ENCODE measurements at places on chromosomes 12 and 14.

DNA sequence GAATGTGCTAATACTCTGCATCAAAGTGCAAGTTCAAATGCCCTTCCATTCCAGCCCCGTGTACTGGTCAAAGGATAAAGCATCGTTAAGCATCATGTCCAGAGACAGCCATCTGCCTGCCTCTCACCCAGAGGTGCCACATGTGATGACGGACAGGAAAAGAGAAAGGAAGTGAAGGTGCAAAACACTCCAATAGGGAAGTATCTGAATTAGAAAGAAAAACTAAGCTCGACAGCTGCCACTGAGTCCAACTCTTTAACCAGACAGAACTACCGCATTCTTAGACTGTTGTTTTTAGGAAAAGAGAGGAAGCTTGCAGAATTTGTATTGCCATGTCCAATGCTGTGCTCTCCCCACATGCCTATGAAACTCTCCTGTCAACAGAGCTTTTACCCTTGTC is 465.0 kb upstream of the SOX5 start:
- no peak for DNase-seq

DNA sequence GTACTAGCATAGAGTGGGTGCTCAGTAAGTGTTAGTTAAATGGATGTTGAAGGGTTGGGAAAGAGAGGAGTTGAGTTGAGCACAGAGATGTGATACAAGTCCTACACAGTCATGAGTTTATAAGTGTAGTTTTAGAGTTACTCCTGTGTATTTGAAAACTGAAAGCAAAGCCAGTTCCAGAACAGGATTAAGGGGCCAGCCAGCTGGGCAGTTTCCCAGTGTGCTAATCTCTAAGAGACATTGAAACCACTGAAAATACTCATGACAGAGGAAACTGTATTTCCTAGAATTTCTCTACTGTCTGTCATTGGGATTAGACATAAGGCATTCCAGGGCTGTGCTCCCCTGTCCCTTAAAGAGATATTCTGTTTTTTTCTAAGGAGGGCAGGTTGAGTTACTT is 101.0 kb downstream of the DERA start:
- no peak for DNase-seq

GRCh38 chr12:54337280-54337842 is 12.4 kb downstream of the COPZ1 start:
- no peak for DNase-seq

DNA sequence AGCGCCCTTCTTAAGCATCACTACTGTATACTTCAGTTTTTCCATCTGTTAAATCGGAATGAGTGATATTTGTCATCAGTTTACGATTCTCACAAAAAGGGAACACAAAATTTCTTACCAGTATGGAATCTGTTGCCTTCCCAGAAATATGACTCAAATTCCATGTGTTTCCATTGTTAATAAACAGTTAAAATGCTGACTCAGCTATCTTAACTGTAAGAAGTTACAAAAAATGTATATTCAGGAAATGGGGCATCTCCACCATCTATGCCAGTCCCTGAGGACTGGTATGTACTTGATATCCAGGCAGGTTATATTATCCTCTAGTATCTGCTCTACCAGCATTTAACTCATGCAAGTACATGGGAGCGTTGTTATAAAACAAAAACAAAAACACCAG is 2.4 kb upstream of the COX16 start:
- DNase-seq: no peak

DNA sequence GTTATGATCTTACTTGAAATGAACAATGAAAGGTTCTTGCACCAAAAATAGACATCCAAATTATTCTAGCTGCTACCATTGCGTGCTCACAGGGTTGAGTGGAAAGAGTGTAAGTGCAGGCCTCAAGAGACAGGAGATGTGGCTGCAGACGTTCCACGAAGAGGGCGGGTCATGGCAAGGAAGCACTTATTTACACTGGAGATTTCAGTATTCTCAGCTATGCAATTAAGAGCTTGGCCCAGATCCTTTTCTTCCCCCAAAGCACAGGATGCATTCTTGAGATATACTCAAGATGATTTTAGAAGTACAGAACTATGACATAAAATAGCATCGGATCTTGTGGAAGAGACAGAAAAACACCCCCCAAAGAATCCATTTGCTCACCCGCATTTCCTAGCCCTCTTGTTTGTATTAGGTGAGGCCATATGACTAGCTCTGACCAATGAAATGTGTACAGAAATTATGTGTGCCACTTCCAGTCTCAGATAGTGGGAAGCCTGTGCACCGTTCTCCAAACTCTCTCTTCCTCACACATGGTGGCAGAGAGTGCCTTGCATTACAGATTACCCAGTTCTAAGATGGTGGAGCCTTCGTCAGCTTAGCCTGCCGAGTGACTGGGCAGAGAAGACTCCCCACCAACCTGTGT is 261.4 kb downstream of the TTC8 start:
- no peak for DNase-seq

DNA sequence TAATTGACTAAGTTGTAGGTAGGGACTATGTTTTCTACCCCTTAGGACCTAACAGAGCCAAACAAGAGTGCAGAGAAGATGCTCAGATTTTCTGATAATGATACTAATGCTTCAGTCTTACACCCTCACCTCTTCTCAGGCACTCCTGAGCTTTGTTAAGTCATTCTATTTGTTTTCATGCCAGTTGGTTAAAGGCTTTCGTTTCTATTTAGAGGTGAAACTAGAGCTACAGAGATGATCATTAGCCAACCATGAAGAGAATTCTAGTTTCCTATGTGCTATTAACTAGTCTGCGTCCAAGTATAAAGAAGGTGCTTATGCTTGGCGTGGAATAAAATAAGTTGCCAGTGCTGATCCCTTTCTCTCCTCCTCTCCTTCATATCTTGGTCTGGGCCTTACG is 34.6 kb upstream of the PYGL start:
- DNase-seq: no peak

- DNase-seq: no peak
Measured at GRCh38 chr12:124835656-124836410, 27.8 kb downstream of the SCARB1 start.

- DNase-seq: peak; percentile 60
Measured at GRCh38 chr12:69154585-69155363, 84.6 kb upstream of the CPSF6 start.

- no peak for DNase-seq
Measured at GRCh38 chr12:45774508-45775162, 45.1 kb downstream of the ARID2 start.

DNA sequence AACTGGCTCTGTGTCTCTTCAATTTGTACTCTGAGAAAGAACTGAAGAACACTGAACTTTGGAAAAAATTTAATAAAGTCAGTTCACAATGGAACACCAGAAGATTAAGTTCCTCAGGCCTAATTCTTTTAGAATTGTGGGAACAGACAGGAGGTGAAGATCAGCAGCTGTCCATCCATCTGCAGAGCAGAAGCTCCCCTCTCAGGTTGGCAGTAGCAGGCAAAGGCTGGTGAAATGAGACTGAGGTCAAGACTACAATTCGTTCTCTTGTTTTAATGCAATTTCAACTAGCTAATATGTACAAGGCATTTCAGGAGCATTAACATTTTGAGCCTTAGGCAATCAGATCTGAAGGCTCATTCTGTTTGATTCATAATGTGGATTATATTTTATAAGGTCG is 10.3 kb upstream of the TRHDE start:
- no peak for DNase-seq

- DNase-seq: no peak
Measured at GRCh38 chr12:52826611-52827498, 7.3 kb downstream of the KRT79 start.

- DNase-seq: no peak
Measured at GRCh38 chr12:121144416-121144914, 11.8 kb downstream of the P2RX7 start.

DNA sequence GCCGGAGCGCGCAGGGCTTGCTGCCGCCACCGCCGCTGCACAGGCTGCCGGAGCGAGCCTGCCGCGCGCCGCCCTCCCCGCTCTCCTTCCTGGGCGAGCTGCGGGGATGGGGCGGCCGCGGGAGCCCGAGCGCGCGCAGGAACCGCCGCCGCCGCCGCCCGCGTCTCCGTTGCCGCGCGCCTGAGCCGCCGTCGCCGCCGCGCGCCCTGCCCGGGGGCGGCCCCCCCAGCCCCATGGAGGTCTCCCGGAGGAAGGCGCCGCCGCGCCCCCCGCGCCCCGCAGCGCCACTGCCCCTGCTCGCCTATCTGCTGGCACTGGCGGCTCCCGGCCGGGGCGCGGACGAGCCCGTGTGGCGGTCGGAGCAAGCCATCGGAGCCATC is 352 bp downstream of the PLXNC1 start:
- DNase-seq: no peak

DNA sequence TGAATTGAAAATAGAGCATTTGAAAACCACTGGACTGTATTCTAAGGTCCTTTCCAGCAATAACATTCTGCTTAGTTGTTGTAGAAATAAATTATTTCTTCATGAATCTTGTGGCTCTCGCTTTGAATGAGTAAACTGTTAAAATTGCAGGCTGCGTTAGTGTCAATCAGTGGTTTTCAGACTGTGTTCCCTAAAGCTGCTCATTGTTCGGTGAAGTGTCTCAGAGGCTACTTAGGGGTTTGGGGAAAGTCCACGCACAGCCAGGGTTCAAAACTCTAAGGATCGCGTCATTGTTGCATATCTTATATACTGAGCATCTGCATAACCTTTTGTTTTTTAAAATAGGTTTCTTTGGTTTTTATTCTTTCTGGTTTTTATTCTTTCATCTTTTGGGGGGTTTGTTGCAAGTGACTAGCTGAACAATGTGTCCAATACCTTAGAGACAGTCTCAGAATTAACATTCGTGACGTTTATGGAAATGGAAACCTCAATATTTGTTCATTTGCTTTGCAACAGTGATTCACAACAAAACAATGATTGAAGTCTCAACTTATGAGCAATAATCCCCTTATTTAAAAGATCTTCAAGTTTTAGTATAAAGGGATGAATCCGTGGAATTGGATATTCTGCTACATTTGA is 108.1 kb downstream of the TTLL5 start:
- no peak for DNase-seq

GRCh38 chr14:64554556-64554955 is 4.8 kb downstream of the PPP1R36 start:
- no peak for DNase-seq

GRCh38 chr12:125467363-125467762 is 402.1 kb downstream of the AACS start:
- DNase-seq: no peak

DNA sequence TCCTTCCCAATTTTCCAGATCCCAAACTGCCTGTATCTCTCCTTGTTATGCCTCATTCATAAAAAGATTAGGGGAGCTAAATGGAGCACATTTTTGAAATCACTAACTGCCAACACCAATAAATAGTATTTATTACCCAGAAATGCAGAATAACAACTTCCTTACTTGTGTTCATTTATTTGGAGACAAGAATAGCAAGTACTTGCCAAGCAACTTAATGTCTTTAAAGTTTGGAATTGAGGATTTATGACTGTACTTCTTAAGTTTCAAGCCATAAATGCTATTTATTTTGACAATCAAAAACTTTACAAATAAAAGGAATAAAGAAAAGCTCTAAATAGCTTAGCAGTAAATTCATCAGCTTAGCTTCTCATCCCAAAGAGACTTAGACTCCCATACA is 626.1 kb upstream of the NOVA1 start:
- no peak for DNase-seq

- DNase-seq: no peak
Measured at GRCh38 chr12:16349131-16349460, 1.7 kb downstream of the MGST1 start.

GRCh38 chr12:112998987-112999767 is 20.9 kb downstream of the OAS2 start:
- no peak for DNase-seq

DNA sequence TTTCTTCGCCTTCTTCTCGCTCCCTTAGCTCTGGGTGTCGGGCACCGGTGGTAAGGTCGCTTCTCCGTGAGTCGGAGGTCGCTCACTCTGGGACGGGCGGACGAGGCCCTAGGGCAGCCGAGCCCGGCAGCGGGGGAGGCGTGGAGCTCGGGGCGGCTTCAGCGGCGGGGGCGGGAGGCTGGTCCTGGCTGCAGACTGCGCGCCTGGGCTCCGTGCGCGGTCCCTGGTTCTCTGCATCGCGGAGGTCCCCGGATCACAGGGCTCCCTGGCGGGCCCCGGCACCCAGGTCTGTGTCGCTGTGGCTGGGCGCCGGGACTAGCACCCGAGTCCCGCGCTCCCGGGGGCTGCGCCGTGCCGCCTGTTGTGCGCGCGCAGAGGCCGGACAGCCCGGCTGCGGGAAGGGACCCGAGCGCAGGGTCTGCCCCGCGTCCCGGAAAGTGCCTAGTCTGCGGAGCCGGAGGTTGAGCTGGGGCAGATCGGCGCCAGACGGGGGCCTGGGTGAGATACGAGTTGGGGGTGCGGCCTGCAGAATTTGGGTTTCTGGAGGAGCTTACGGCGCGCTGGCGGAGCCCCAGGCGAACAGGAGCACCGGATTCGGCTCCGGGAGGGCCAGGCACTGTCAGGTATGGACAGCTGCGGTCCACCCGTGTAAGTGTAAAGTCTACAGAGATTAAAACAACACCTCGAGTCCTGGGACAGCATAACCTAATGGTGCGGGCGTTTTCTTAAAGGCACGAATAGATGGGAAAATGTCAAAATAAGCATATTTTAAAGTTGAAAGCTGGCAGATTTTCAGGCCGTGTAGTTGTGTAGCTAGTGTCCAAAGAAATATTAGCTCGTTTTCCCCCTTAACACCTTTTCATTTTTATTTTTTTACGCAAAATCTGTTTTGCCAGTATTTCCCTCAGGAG is 713 bp downstream of the FRMD6 start:
- peak; percentile 34 for DNase-seq

- DNase-seq: no peak
Measured at GRCh38 chr12:19872621-19873540, 433.6 kb downstream of the AEBP2 start.

- peak; percentile 7 for DNase-seq
Measured at GRCh38 chr12:989751-990660, 1.0 kb upstream of the ERC1 start.

GRCh38 chr14:85921241-85921640 is 391.3 kb downstream of the FLRT2 start:
- no peak for DNase-seq

DNA sequence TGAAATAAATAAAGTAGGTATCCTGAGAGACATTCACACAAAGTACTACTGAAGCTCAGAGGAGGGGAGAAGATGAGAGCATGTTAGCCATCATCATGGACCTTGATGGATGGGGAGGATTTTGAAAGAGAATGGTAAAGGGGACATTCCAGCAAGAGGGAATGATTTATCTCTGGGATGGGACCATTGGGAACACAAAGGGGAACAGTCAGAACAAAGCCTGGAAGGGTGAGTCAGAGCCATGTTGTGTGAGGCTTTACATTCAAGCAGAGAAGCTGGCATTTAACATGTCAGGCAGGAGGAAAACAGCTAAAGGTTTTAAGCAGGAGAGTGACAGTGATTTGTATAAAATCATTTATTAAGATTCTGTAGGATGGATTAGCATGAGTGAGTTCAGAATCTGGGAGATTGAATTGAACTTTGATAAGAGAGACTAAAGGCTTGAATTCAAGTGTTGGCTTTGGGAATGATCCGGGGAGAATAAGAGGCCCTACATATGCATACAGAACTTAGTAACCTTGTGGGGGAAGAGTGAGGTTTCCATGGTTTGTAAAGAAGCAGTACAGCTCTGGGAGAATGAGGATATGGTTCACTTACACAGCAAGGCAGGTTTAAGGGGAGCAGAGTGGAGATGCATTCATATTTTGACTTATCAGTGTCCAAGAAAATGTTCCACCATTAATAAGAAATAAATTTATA is 174.4 kb downstream of the SYT10 start:
- DNase-seq: no peak
